ENCODE measurements at places on chromosomes 2 and 18. TPM values are rescaled to one million over a fixed set of nuclear protein-coding genes. Genes with fewer than 3 reads are reported as not detected.

C2orf66 gene
- 1.2 TPM for total RNA-seq

ATAD2B gene
- 14.0 TPM for total RNA-seq

- DNase-seq = no peak
These were observed 36.7 kb upstream of the SPTBN1 start for GRCh38 chr2:54419388-54419787.

CNDP1 gene
- under 0.01 TPM for total RNA-seq

DNA sequence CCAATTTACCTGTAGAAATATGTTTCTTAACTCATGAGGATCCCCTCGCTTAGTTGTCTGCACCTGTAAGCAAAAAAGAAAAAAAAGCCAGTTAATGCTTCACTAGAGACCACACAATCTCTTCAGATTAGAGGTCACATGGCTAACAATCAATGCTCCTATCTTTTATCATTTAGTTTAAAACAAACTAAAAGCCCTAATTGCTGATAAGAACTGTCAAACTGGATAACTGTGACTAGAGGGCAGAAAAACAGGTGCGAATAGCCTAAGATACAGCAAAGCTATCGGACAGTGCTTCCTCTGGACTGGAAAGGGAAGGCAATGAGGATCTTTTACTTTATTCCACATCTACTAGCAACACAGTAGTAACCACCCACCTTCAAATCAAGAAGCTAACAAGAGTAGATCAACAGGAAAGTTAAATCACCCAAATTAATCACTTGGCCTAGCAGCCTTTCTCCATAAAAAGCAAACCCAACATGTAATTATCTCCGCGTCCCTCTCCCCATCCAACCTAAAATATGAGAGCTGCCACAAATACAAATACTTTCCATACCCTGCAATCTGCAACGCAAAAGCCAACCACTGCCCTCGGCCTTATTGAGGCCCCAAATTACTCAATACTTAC, 734 bp downstream of the SLC25A12 start:
- peak; percentile 12 for DNase-seq

DNA sequence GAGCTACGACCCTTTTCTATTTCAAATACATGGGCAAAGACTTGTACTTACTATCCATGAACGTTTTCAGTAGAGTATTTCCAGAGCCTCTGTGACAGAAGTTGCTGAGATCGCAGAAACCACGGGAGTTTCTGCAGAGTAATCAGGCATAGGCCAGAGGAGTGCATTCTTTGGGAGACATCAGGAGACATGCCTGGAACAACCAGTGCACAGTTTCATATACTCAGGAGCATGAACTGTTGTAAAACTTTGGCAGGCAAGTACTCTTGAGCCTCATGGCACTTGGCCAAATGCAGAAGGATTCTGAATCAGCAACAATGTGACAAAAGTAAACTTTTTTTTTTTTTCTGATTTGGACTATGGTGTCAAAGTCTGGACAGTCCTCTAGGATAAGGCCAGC, 307.1 kb downstream of the GRB14 start:
- DNase-seq = no peak

DNA sequence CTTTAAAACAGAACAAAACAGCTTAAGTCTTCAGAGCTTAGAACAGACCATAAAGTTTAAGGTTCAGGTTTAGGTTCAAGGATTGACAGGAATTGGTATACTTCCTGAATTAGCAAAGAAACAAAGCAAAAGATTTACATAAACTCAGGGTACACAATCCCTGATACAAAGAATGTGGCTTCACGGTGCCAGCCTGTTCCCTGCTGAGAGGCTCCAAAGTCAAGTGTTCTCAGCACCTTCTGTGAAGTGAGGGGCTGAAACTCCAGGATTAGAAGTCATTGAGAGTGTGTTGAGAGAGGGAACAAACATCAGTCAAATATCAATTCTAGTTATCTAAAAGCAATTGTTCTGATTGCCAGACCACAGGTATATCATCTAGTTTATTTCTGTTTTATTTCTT, 35.7 kb downstream of the DYNAP start:
- no peak for DNase-seq

RUFY4 gene
- total RNA-seq = not detected

- no peak for DNase-seq
These were observed 111.8 kb downstream of the HDAC4 start for GRCh38 chr2:239288951-239289511.

GRCh38 chr2:175817221-175817620, 184.8 kb downstream of the LNPK start:
- DNase-seq = peak; percentile 44

- DNase-seq = peak; percentile 87
These were observed 605.5 kb downstream of the EPHA4 start for GRCh38 chr2:220966636-220967035.

GRCh38 chr2:58057707-58058530, 11.3 kb downstream of the VRK2 start:
- no peak for DNase-seq

DLGAP1 gene
- total RNA-seq = 1.7 TPM
